SK-N-SH (cell line): ENCODE measurements at places on chromosomes 7 and 10.

GRCh38 chr7:100573691-100574361, at the start of gene SAP25:
Gene SAP25, minus strand, starts transcription at chr7:100573900. Its CDS starts 158 bp downstream, at chr7:100573742.
- no peak within 1 kb of the TSS for H3K27ac ChIP-seq
- H3K36me3 ChIP-seq, result peaks cover 42% of the 10 kb centered on the region; the same call in 1 of the 2 replicates
- H3K4me3 ChIP-seq, result no peak within 1 kb of the TSS
- peaks cover 20% of the 10 kb centered on the region; the same call in 1 of the 2 replicates for H3K4me1 ChIP-seq
- peak; percentile 54 for DNase-seq
- H3K27me3 ChIP-seq, result no peaks in the 10 kb centered on the region

DNA sequence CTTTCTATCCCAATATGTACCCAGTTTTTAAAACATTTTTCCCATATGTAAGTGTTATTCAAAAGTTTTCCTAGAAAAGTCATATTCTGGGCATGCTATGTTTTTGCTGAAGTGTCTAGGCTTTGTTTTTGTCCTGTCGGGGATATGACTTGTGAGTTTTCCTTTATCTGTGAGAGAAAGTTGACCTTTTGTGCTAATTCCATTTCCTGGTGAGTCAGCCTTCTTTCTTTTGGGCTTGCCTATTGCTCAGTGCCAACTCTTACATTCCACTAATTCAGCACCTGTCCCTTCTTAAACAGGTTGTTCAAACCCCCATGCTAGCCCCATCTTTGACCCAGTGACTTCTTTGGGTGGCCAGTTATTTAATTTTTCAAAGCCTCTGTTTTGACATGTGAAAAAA, 146.2 kb downstream of the AHR start:
- H3K4me1 ChIP-seq, result no peaks in the 10 kb centered on the region
- DNase-seq, result no peak
- H3K36me3 ChIP-seq, result no peaks in the 10 kb centered on the region

- no peak overlapping the region for H3K4me3 ChIP-seq
- no peak for DNase-seq
- H3K27me3 ChIP-seq, result no peaks in the 10 kb centered on the region
- H3K36me3 ChIP-seq, result no peaks in the 10 kb centered on the region
- no peak overlapping the region for H3K27ac ChIP-seq
- no peaks in the 10 kb centered on the region for H3K4me1 ChIP-seq
Observed at GRCh38 chr10:44033008-44033407, 351.9 kb downstream of the CXCL12 start.

- no peak overlapping the region for H3K27ac ChIP-seq
- H3K4me3 ChIP-seq, result no peak overlapping the region
- no peak for DNase-seq
Observed at GRCh38 chr7:16904076-16904475, 22.3 kb upstream of the AGR3 start.

DNA sequence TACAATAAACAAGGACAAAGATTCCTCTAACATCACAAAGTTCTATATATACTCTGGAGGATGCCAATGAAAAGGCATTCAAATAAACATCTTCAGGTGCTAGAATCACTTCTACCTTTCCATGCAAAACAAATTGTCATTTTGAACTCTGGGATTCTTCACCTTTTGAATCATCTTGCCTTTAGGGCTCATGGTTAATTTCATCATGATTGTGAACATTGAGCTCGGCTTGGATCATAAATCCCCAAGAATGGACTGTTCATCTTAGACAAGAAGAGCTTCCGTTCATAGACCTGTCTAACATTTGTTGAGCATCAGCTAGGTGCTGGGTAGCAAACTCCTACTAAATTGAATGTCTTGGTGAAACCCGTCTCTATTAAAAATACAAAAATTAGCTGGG, 212.2 kb downstream of the TNS3 start:
- no peaks in the 10 kb centered on the region for H3K27me3 ChIP-seq
- DNase-seq, result no peak
- no peak overlapping the region for H3K4me3 ChIP-seq
- peaks cover 47% of the 10 kb centered on the region; the same call in 1 of the 2 replicates for H3K36me3 ChIP-seq
- H3K4me1 ChIP-seq, result no peaks in the 10 kb centered on the region
- no peak overlapping the region for H3K27ac ChIP-seq
